ENCODE measurements at places on chromosomes 5 and 9.
A peak's percentile ranks its signal among the peaks of the same experiment; 100 is the strongest.

- H3K27ac ChIP-seq = no peak overlapping the region
- no peaks in the 10 kb centered on the region for H3K36me3 ChIP-seq
- no peaks in the 10 kb centered on the region for H3K27me3 ChIP-seq
- H3K4me1 ChIP-seq = no peaks in the 10 kb centered on the region
- H3K4me3 ChIP-seq = no peak overlapping the region
- DNase-seq = no peak
These were observed 21.0 kb upstream of the RNF180 start for GRCh38 chr5:64144425-64145215.

GRCh38 chr9:114446036-114446435 lies 58.3 kb upstream of the AKNA start:
- H3K27me3 ChIP-seq = no peaks in the 10 kb centered on the region
- DNase-seq = no peak
- H3K4me1 ChIP-seq = no peaks in the 10 kb centered on the region

GRCh38 chr9:138066049-138066448 lies 188.5 kb downstream of the CACNA1B start:
- no peak overlapping the region for H3K4me3 ChIP-seq
- H3K4me1 ChIP-seq = no peaks in the 10 kb centered on the region
- no peak overlapping the region for H3K27ac ChIP-seq
- no peak for DNase-seq

DNA sequence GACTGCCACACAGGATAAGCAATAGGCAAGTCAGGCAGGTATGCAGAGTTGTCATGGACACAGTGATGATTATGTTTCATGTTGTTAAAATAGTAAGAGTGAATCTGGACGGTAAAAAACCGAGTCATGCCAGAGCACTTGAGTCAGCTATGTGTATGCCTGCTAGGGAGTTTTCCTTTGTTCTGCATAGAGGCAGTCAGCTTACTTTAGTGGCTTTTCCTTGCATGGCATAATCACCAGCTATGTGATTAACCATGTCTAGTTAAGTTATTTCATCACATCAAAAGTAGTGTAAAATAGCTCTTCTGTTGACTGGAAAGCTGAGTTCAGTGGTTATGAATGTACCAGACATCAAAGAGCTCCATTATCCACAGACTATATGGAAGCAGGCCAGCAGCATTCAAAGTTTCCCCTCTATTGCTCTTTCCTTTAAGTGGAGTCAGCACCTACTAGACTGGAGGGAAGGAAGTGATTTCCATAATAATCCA lies 989.8 kb downstream of the TLE1 start:
- no peaks in the 10 kb centered on the region for H3K27me3 ChIP-seq
- H3K36me3 ChIP-seq = no peaks in the 10 kb centered on the region
- no peak overlapping the region for H3K4me3 ChIP-seq
- H3K27ac ChIP-seq = no peak overlapping the region
- no peaks in the 10 kb centered on the region for H3K4me1 ChIP-seq

- H3K27ac ChIP-seq = no peak overlapping the region
- H3K27me3 ChIP-seq = no peaks in the 10 kb centered on the region
- DNase-seq = no peak
These were observed 4.8 kb upstream of the PITX1 start for GRCh38 chr5:135038813-135039270.

GRCh38 chr5:172144931-172145869 lies 42.8 kb downstream of the STK10 start:
- H3K4me1 ChIP-seq = peaks cover 2% of the 10 kb centered on the region
- no peak overlapping the region for H3K4me3 ChIP-seq
- no peak overlapping the region for H3K27ac ChIP-seq
- H3K36me3 ChIP-seq = no peaks in the 10 kb centered on the region
- no peak for DNase-seq

DNA sequence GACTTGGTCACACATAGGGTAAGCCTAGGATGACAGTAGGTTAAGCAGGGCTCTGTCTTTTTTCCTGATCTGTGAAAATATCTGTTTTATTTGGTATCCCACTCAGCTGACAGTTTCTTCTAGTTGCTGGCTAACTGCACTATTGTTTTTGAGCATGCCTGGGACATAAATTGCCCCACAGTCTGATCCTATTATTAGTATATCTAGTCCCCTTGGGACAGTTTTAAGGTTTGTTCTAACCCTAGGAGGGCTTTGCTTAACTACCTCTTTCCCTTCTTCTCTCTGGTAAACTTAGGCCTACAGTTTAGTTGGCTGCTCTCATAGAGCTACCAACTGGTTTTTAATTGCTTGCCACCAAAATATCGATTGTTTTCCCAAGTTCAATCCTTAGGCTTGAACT lies 446.6 kb downstream of the ARHGEF28 start:
- no peak overlapping the region for H3K4me3 ChIP-seq
- DNase-seq = no peak
- no peaks in the 10 kb centered on the region for H3K36me3 ChIP-seq
- no peak overlapping the region for H3K27ac ChIP-seq
- peaks cover 7% of the 10 kb centered on the region for H3K4me1 ChIP-seq

DNA sequence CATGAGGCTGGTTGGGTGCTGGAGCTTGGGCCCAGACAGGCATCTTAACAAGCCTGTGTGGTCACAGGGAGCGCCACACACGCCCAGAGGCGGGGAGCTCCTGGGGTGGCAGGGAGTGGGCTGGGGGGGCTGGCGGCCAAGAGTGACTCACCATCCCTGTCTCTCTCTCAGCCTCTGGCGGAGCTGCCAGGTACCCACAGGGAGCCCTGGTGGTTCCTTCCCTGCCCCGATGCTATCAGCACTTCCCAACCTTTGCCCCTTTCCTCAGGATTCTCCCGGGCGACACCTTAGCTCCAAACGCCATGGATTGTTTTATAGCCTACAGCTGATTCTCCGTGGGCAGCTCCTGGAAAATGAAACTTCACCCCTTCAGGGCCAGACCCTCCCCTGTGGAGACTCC lies 5.5 kb downstream of the SLC9A3 start:
- H3K4me1 ChIP-seq = 0 out of 2 replicates have a peak, but pooled peaks cover 2% of the 10 kb centered on the region
- no peak overlapping the region for H3K27ac ChIP-seq

GRCh38 chr9:128972956-128973355 lies 25.5 kb downstream of the NUP188 start:
- H3K27me3 ChIP-seq = no peaks in the 10 kb centered on the region
- peaks cover 3% of the 10 kb centered on the region for H3K36me3 ChIP-seq
- no peaks in the 10 kb centered on the region for H3K4me1 ChIP-seq
- H3K4me3 ChIP-seq = no peak overlapping the region
- no peak overlapping the region for H3K27ac ChIP-seq
- DNase-seq = peak; percentile 2

GRCh38 chr9:136050266-136050700 lies 44.8 kb downstream of the NACC2 start:
- H3K36me3 ChIP-seq = no peaks in the 10 kb centered on the region
- no peak for DNase-seq
- peaks cover 53% of the 10 kb centered on the region for H3K4me1 ChIP-seq
- peak overlapping the region; percentile 60 for H3K4me3 ChIP-seq
- no peaks in the 10 kb centered on the region for H3K27me3 ChIP-seq
- H3K27ac ChIP-seq = peak overlapping the region; percentile 94

GRCh38 chr9:97788763-97789663 lies 64.0 kb upstream of the FOXE1 start:
- H3K4me1 ChIP-seq = no peaks in the 10 kb centered on the region
- no peak overlapping the region for H3K27ac ChIP-seq
- no peaks in the 10 kb centered on the region for H3K36me3 ChIP-seq
- H3K4me3 ChIP-seq = no peak overlapping the region
- DNase-seq = no peak
- H3K27me3 ChIP-seq = no peaks in the 10 kb centered on the region

- no peaks in the 10 kb centered on the region for H3K27me3 ChIP-seq
- H3K36me3 ChIP-seq = no peaks in the 10 kb centered on the region
- no peak overlapping the region for H3K4me3 ChIP-seq
- no peak for DNase-seq
These were observed 38.8 kb downstream of the TNC start for GRCh38 chr9:115079156-115079555.

DNA sequence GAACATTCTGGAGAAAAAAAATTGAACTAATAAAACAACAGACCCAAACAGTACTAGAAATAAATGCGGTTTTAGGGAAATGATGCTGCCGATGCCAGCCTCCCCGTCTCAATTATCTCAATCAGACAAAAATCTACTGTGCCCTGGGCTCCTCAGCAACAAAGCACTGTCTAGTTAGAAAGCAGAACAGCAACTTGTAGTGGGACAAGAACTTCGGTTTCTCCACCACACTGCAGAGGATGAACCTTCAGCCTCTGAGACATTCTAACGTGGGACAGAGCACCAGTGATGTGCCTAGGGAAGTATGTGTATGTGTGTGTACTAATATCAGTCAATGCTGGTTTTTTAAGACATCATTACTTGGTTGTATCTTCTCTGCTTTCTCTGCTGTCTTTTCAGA lies 11.1 kb upstream of the CAST start:
- H3K4me1 ChIP-seq = no peaks in the 10 kb centered on the region
- H3K27ac ChIP-seq = no peak overlapping the region
- H3K36me3 ChIP-seq = no peaks in the 10 kb centered on the region
- no peak for DNase-seq
- no peaks in the 10 kb centered on the region for H3K27me3 ChIP-seq

GRCh38 chr9:82722561-82722960 lies 340.4 kb downstream of the RASEF start:
- no peak overlapping the region for H3K27ac ChIP-seq
- no peak for DNase-seq

DNA sequence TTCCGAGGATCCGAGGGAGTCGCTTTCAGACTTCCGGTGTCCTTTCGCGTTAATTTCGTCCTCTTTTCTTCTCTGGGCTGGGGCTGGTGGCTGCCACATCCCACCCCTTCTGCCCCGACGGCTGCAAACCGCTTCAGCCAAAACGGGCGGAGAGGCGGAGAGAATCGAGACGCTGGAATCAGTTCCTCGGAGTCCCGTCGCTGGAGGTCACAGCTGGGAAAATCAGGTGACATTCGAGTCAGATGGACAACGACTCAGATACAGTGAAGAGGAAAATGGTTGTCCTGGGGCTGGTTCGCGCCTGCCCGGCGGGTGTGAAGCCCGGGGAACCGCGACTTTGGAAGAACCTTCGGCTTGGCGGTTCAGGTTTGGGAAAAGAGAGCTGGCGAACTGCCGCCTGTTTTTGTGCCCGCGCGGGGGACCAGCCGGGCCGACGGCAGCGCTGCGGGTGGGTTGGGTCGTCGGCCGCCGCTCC lies 8.9 kb upstream of the NKX2-5 start:
- H3K4me3 ChIP-seq = peak overlapping the region; percentile 40
- no peaks in the 10 kb centered on the region for H3K36me3 ChIP-seq
- H3K4me1 ChIP-seq = no peaks in the 10 kb centered on the region
- 0 out of 2 replicates have a peak overlapping the region, but pooled peaks have one; percentile 21 for H3K27ac ChIP-seq
- peaks cover 21% of the 10 kb centered on the region for H3K27me3 ChIP-seq
- no peak for DNase-seq

GRCh38 chr9:83355024-83355444 lies 183.2 kb downstream of the FRMD3 start:
- DNase-seq = no peak
- no peaks in the 10 kb centered on the region for H3K36me3 ChIP-seq
- H3K4me1 ChIP-seq = no peaks in the 10 kb centered on the region
- no peak overlapping the region for H3K4me3 ChIP-seq
- no peak overlapping the region for H3K27ac ChIP-seq

- H3K4me1 ChIP-seq = peaks cover 22% of the 10 kb centered on the region
- no peaks in the 10 kb centered on the region for H3K36me3 ChIP-seq
- no peak for DNase-seq
- no peaks in the 10 kb centered on the region for H3K27me3 ChIP-seq
- H3K27ac ChIP-seq = peak within 1 kb of the TSS; percentile 48
These were observed at the start of gene NKD2 for GRCh38 chr5:1008451-1009358. Gene NKD2, plus strand, starts transcription at chr5:1008802. Its CDS starts 256 bp downstream, at chr5:1009058.

DNA sequence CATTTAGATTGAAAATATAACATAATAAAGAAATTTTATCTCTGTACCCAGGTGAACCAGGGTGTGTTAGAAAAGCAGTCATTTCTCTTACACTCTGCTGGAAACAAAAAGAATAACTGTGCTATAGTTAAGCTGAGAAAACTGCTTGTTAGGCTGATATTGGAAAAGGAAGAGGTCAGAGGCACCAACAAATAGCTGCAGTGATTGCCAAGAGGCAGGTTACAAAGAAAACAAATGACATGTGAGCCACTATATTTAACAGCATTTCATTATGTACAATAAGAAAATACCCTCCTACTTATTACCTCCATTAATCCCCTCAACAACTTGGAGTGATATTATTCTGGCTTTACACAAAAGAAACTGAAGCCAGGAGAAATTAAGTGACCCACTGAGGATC lies 607.9 kb upstream of the TLE4 start:
- no peak overlapping the region for H3K27ac ChIP-seq
- no peaks in the 10 kb centered on the region for H3K27me3 ChIP-seq
- no peak for DNase-seq
- H3K4me3 ChIP-seq = no peak overlapping the region
- no peaks in the 10 kb centered on the region for H3K4me1 ChIP-seq

- no peak overlapping the region for H3K27ac ChIP-seq
- no peaks in the 10 kb centered on the region for H3K27me3 ChIP-seq
- no peak for DNase-seq
- H3K4me1 ChIP-seq = no peaks in the 10 kb centered on the region
- H3K4me3 ChIP-seq = no peak overlapping the region
These were observed 131.4 kb downstream of the OXCT1 start for GRCh38 chr5:41738710-41739354.

- no peak overlapping the region for H3K4me3 ChIP-seq
- peaks cover 14% of the 10 kb centered on the region for H3K4me1 ChIP-seq
- H3K27me3 ChIP-seq = no peaks in the 10 kb centered on the region
- no peaks in the 10 kb centered on the region for H3K36me3 ChIP-seq
- no peak for DNase-seq
These were observed 6.9 kb downstream of the SHROOM1 start for GRCh38 chr5:132823481-132824050.

DNA sequence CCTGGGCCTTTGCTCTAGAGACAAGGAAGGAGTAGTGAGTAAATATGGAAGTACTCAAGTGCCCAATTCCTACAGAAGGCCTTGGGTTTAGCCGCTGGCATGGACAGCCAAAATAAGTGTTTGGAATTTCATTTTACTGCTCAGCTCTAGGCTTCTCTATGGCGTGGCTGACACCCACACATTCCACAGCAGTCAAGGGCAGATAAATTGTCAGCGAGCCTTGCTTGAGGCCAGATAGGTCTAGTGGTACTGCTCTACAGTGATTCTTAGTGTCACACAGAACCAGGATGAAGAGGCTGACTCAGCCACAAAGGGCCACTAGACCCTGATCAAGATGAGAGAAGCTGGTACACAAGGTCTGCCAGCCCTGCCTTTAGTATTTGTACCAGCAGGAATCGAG lies 111.0 kb upstream of the NFIB start:
- H3K27ac ChIP-seq = no peak overlapping the region
- no peak overlapping the region for H3K4me3 ChIP-seq
- DNase-seq = no peak
- no peaks in the 10 kb centered on the region for H3K4me1 ChIP-seq
- no peaks in the 10 kb centered on the region for H3K27me3 ChIP-seq
- no peaks in the 10 kb centered on the region for H3K36me3 ChIP-seq

GRCh38 chr9:115117999-115118878 lies at the start of gene TNC:
Gene TNC, minus strand, starts transcription at chr9:115118157. Its CDS starts 27,139 bp downstream, at chr9:115091018.
- H3K4me3 ChIP-seq = peak within 1 kb of the TSS; percentile 56
- H3K4me1 ChIP-seq = no peaks in the 10 kb centered on the region
- no peak for DNase-seq
- peaks cover 2% of the 10 kb centered on the region for H3K27me3 ChIP-seq
- H3K27ac ChIP-seq = no peak within 1 kb of the TSS
- no peaks in the 10 kb centered on the region for H3K36me3 ChIP-seq

All from Panc1 (cell line).